ENCODE measurements at places on chromosomes 7 and 10. TPM values are rescaled to one million over a fixed set of nuclear protein-coding genes. Genes with fewer than 3 reads are reported as not detected.

Gene SPAG6
- not detected for total RNA-seq

Gene FAM25C
- 8.0 TPM for total RNA-seq

Gene MUC3A
- not detected for total RNA-seq

Gene MGMT
- 48.7 TPM for total RNA-seq

Gene ALOX5
- total RNA-seq, result 0.09 TPM

Measured in airway epithelial cell (primary cell).